ENCODE measurements at places on chromosomes 5 and 9. TPM values are rescaled to one million over a fixed set of nuclear protein-coding genes. Genes with fewer than 3 reads are reported as not detected.

RAI14 gene
- 0.61 TPM for total RNA-seq

SPINK13 gene
- not detected for total RNA-seq

CEP72 gene
- 40.5 TPM for total RNA-seq

SLC6A18 gene
- not detected for total RNA-seq

STPG3 gene
- not detected for total RNA-seq

- no peak for DNase-seq
Observed at GRCh38 chr5:40485021-40485998, 194.4 kb upstream of the PTGER4 start.

GRCh38 chr9:37968228-37968701, 64.3 kb upstream of the SLC25A51 start:
- DNase-seq, result no peak

DNA sequence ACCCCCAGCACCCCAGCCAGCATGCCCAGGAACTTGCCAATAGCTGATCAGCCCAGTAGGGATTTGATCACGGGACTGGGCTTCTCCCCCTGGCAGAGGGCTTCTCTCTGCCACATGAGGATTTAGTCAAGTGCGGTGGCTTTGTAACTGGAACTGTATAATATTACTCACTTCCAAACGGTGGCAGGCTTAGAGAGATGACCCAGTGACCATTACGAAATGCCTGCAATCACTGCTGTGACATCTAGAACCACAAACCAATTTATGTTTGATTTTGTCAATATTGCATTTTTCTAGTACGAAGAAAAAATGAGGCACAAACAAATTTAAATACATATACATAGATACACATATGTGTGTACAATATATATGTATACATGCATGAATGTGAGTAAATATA, 192.1 kb downstream of the ERCC6L2 start:
- DNase-seq, result no peak

- DNase-seq, result no peak
Observed at GRCh38 chr9:137678202-137678601, 59.4 kb downstream of the EHMT1 start.

DNA sequence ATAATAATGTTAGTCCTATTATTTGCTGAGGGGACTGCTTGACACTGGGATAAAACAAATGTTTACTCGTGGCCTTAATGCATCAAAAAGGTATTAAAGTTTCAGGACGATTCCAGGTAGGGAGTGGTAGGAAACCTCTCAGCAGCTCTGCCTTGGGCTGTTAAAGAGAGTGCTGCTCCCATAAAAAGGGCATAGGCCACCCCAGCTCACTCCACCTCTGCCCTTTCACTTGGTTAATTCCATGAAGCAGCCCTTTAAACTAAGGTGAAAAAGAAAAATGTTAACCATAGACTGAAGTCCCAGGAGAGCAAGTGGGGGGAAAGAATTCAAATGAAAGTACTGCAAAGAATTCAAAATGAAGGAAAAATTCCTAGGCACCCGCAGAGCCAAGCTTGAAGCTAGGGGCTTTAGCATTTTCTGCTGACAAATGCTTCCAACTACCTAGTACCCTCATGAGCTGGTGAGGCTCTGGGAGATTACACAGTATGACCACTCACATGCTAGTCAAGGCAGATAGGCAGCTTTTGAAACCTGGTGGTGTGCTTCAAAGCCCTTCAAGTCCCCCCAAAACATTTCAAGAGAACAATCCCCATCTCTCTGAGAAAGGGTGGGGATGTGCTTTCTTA, 8.5 kb downstream of the KLF9 start:
- DNase-seq, result no peak

GRCh38 chr9:23962101-23962500, 136.1 kb upstream of the ELAVL2 start:
- no peak for DNase-seq

DNA sequence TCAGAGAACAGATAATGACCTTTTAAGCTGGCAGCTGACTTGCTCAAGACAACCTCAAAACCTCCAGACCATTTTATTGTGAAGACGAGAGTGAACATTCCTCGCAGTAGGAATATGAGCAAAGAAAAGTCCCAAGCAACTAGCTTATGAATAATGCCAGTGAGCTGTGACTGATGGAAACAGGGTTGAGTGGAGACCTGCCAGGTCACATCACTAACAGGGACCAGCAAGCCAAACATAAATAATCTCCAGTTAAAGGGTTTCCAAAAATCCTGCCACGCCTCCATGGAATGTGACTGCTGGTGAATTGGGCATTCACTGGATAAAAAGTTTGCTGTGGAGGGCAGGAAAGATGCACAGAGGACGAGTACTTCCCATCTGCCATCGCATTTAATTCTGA, 185.4 kb downstream of the CRB2 start:
- no peak for DNase-seq

GRCh38 chr9:115575147-115575546, 457.2 kb upstream of the TNC start:
- DNase-seq, result no peak

DNA sequence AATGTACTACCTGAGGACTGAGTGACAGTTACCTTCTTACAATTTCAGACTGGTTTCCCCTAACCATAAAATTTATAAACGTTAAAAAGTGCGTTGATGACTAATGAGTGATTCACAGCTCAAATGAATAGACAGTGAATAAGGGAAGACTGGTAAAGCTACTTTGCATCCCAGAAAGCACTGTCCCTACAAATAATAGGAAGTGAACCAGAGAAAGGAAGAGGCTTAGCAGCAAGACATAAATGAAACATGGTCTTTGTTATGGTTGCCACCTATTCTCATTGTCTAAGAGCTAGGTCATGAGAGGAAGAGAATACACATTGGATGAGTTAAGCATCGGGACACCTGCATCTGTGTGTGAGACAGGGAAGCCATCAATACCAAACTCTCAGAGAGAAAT, 849.2 kb downstream of the TAF11L14 start:
- DNase-seq, result no peak

- DNase-seq, result no peak
Observed at GRCh38 chr9:131046093-131046380, 37.1 kb downstream of the LAMC3 start.

- DNase-seq, result no peak
Observed at GRCh38 chr5:142330026-142330425, 5.2 kb upstream of the SPRY4 start.

- DNase-seq, result no peak
Observed at GRCh38 chr9:133064241-133065069, 2.7 kb downstream of the CEL start.

GRCh38 chr5:75047356-75047755, 5.0 kb downstream of the GCNT4 start:
- no peak for DNase-seq

- DNase-seq, result no peak
Observed at GRCh38 chr5:124644138-124644537, 102.3 kb downstream of the ZNF608 start.

GRCh38 chr9:92970467-92970923, 23.2 kb downstream of the FGD3 start:
- peak; percentile 41 for DNase-seq

GRCh38 chr9:22157828-22158227, 148.7 kb upstream of the CDKN2B start:
- no peak for DNase-seq

GRCh38 chr5:177133096-177133852, at the start of gene NSD1:
Gene NSD1 (plus strand): TSS chr5:177133773. CDS start chr5:177135104, 1,331 bp downstream.
- DNase-seq, result peak; percentile 94

GRCh38 chr9:20550326-20550725, 72.0 kb downstream of the MLLT3 start:
- no peak for DNase-seq

GRCh38 chr5:175466700-175467318, 11.6 kb upstream of the SFXN1 start:
- DNase-seq, result no peak

All from activated CD8-positive, alpha-beta memory T cell treated with anti-CD3 and anti-CD28 coated beads, Interleukin-2, amount 10 ng/mL, durations not matched to agents 7 days and 5 days (primary cell).